ENCODE measurements at places on chromosomes 5 and 9. TPM values are rescaled to one million over a fixed set of nuclear protein-coding genes. Genes with fewer than 3 reads are reported as not detected.

TMEM252 gene
- total RNA-seq, result not detected

STPG3 gene
- not detected for total RNA-seq

FSD1L gene
- 6.1 TPM for total RNA-seq

ACOT12 gene
- 2.0 TPM for total RNA-seq

PAPPA gene
- total RNA-seq, result 33.4 TPM

LCN9 gene
- not detected for total RNA-seq

AK8 gene
- 0.26 TPM for total RNA-seq

MCIDAS gene
- total RNA-seq, result not detected

RASGEF1C gene
- under 0.01 TPM for total RNA-seq

FRMD3 gene
- total RNA-seq, result 0.66 TPM

EGR1 gene
- 8.8 TPM for total RNA-seq

ZFP2 gene
- 2.8 TPM for total RNA-seq

ANKRD18A gene
- total RNA-seq, result not detected

SMIM33 gene
- total RNA-seq, result not detected

IL13 gene
- total RNA-seq, result not detected

IL3 gene
- total RNA-seq, result not detected

FAM153A gene
- not detected for total RNA-seq

PCDHA2 gene
- total RNA-seq, result 0.33 TPM

SPATA31D4 gene
- total RNA-seq, result not detected

PTGES gene
- 16.7 TPM for total RNA-seq

SLC34A1 gene
- not detected for total RNA-seq

C9 gene
- total RNA-seq, result under 0.01 TPM

Measured in fibroblast of lung (primary cell).